ENCODE measurements at places on chromosomes 2 and 18.

DNA sequence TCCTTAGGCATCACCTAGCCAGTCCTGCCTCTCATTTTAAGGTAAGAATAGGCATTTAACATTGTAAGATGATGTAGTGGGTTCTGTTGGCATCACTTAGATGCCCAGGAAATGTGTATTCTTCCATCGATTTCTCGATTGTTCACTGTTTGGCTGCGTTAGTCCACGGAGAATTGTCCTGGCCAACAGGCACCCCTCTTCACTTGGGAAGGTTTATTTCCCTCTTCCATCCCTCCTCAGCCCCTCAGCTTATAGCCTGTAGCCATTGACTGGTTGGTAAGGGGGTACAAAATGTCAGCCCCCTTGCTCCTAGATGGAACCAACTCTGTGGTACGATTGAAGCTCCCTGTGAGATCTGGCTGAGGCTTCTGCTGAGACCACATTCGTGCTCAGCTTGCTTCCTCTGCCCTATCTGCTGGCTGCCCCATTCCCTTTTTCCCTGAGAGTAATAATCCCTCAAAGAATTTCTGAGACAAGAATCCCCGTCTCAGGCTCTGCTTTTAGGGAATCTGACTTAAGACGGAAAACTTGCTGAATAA, 43.4 kb downstream of the PLEKHA3 start:
- peak; percentile 40 for DNase-seq

DNA sequence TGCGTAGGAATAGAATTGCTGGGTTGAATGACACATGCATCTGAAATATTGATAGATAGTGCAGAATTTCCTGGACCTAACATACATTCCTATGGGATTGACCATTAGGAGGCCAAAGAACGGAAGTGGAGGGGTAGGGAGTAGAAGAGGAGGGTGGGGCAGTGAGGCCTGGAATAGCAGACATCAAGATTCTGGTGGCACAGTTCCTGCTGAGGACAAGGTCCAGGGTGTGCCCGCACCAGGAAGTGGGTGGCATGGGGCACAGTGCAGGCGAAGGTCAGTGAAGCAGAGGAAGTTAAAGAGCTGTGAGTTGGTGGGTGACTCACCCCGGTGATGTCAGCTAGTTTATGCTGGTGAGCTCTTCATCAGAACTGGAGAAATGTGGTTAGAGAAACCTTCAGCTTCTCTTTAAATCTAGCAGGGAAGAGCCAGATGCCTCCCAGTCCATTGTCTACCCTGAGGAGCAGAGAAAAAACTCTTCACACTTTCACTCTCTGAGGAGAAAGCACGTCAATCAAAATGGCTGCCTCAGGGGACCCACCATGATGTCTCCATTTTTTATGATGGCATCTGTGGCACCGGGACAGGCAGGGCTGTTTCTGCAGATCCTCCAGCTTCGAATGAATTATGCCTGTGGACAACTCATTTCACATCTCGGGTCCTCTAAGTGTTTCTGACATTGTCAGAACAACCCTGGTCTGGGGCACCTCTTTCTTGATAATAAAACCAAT, 55.9 kb upstream of the CTLA4 start:
- DNase-seq = peak; percentile 77

- no peak for DNase-seq
Observed at GRCh38 chr2:173288561-173288960, 66.1 kb upstream of the CDCA7 start.

GRCh38 chr2:149885468-149885867, 297.9 kb upstream of the MMADHC start:
- DNase-seq = no peak

DNA sequence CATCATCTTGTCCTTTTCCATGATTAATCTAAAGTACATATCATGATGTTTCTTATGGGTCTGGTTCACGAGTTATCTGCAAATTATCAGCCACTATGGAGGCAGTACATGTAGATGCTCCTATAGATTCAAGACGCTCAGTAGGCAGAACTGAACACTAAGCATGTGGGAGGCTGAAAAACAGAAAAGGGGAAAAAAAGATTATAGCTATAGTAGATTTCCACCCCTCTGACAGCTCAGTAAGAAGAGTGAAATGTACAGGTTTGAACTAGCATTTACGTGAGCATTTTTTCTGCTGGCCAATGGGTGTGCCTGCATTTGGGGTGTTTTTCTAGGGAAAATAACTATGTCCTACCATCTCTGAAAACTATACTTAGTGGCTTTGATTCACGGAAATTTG, 308.9 kb downstream of the ZEB2 start:
- DNase-seq = no peak

GRCh38 chr2:37871456-37872191, 53.5 kb upstream of the RMDN2 start:
- DNase-seq = no peak

DNA sequence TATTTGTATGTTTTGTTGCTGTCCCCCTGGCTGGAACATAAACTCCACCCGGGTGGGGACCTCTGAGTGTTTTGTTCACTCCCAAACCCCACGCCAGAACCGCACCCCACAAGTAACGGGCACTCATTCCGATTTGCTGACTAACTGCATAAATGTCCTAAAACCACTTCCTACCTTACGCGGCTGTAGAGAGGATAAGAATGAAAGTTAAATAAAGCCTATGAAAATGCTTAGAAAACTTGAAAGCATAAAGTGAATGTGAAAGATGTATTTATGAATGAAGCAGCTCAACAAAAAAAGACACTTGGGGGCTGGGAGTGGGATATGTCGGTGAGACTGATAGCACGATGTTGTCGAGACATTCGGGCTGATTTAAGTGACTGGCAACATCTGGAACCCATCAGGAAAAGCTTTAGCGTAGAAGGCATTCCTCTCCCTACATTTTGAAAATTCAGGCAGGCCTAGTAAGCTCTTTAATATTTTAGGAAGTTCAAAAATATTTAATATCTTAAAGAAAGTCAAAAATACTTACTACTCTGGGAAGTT, 206.7 kb downstream of the SH3RF3 start:
- DNase-seq = no peak

- DNase-seq = no peak
Observed at GRCh38 chr2:46284796-46285195, 12.4 kb upstream of the EPAS1 start.

GRCh38 chr2:235017441-235017840, 65.6 kb downstream of the SH3BP4 start:
- DNase-seq = no peak

DNA sequence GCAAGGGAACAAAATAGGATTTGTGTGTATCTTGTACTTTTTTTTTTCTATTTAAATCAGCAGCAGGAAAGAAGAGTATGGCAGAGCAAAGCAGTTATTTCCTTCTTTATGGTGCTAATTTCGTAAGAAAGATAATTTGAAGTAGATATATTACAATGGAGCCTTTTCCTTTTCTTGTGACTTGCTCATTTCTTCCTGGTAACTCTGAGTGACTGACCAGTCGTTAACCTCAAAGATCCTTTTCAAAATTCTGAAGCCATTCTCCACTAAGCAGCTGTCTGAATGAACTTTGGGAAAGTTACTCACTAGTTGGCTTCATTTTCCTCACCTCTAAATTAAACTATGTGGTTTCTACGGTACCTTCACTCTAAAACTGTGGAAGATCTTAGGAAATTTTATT, 24.6 kb downstream of the AFTPH start:
- no peak for DNase-seq

- DNase-seq = no peak
Observed at GRCh38 chr2:217711188-217711587, 291.6 kb downstream of the TNS1 start.

GRCh38 chr2:37870829-37871228, 54.3 kb upstream of the RMDN2 start:
- peak; percentile 78 for DNase-seq

DNA sequence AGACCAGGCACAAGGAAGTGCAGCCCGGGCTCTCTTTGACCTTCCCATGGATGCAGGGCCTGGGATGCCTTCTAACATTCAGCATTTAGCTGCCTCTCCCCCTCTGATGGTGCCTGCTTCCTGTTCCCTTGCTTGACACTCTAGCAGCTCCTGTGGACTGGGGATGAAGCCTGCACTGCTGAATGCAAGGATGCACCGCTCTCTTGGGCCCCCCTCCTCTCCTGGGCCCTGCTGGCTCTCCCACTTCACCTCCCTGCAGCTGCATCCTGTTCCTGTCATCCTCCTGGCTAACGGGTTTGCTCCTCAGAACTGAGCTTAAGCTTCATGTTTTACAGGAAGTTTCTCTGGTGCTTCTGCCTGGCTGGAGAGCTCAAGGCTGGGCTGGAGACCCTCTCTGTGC, 254.1 kb downstream of the TSN start:
- peak; percentile 33 for DNase-seq

DNA sequence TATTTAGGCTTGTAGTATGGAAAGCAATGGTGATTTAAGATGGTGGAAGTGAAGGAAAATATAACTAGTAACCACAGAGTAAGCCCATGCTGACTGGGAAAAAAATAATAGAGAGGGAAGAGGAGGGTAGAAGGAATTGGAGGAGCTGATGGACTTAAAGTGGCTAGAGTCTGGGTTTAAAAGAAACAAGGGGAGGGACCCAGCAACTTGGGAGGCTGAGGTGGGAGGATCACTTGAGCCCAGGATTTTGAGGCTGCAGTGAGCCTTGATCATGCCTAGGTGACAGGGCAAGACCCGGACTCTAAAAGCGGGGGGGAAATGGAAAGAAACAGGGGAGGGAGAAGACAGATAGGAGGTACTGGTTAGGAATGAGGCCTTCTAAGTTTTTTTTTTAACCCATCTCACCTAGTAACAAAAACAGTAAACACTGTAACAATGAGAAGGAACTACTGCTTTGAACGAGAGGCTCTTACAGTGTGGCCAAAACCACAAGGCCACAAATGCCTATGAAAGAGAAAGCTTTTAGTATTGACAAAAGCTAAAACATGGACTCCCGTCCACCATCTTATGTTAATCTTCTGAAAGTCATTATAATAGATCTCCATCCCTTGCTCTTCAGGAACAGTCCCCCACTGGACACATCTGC, 26.6 kb downstream of the METTL8 start:
- DNase-seq = no peak

GRCh38 chr2:106278112-106278876, 84.2 kb upstream of the UXS1 start:
- no peak for DNase-seq

DNA sequence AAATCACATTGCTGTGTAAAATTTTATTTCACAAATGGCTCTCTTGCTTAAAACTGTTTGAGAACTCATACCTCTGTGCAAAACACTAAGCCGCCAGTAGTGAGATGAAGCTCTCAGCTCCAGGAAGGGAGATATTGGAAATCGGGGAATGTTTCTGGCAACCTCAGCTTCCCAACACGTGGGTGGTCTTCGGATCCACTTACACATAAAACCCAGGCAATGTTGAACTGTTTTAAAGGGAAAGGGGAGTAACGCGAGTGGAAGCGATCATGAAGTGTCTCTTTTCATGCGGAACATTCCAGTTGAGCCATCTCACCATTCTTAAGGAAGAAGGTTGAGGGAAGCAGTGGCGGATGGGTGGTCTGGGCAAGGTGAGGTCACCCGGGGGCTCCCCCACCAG, 136.8 kb downstream of the ASB1 start:
- peak; percentile 18 for DNase-seq

GRCh38 chr2:160993654-160994061, 166.6 kb upstream of the TANK start:
- no peak for DNase-seq

DNA sequence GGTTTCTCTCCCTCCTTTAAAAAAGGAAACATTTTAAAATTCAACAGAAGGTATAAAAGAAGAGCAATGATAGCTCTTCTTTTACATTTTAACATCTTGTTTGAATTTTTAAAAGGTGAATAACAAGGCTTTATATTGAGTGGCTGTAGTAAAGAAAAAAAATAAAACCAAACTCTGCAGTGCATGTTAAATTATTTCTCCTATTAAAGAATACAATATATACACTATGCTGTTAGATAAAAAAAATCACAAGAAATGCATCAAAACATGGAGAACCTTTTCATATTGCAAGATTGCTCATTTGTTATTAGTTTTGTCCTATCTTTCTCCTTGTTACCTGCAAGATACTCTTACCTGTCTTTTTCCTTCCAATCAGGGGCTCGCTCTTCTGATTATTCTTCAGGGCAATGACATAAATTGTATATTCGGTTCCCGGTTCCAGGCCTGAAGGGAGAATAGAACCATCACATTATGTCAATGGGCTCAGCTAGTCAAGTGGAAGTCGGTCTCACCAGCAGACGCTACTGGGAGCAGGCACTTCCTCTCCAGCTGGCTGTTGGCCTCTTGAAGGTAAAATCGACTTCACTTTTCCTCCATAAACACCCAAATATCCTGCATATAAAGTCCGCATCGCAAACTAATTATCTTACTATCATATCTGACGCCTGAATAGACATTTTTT, 61.2 kb downstream of the ATIC start:
- no peak for DNase-seq

DNA sequence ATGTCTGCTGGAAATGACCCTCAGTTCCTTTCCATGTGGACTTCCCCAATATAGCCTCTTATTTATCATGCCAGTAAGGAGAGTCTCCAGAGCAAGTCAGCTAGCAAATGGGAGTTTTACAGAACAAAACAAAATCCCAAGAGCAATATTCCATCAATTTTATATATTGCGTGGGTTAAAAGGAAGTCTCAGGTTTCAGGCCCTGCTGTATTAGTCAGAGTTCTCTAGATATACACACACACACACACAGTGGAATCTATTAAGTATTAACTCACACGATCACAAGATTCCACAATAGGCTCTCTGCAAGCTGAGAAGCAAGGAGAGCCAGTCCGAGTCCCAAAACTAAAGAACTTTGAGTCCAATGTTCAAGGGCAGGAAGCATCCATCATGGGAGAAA, 102.8 kb upstream of the MAP2 start:
- no peak for DNase-seq

- no peak for DNase-seq
Observed at GRCh38 chr2:106127776-106128268, 66.3 kb downstream of the UXS1 start.

DNA sequence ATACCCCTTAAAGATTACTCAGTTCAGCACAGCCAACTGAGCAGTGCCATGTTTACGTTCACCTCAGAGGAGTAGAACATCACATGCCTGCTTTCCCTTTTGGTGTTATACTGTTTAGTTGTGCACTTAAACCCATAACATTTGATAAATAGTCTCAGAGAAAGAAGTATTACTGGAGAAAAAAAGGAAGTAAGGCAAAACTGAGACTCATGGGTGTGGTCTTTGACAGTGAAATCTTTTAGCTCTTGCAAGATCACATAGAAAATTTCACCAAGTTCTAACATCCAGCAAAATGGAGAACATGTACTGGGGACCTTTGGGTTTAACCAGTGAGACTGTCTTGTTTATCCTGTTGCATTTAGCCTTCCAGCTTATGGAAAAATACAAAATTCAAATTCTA, 5.6 kb downstream of the TANK start:
- DNase-seq = no peak

DNA sequence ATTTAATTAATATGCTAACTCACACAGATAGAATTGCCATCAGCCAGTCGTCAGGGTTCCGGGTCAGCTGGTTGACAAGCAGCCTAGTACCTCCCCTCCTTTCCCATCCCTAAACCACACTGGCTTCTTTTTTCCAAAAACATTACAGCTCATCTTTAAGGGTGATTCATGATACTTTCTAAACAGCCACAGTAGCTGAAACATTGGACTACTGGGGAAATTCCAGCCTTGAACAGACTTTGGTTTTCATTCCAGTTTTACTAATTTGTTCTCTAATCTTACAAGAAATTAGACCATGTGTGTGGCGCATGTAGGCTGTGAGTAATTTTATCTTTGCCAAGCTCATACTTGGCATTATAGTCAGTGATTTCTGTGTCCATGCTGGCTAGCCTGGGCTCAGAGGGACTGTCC, 110.8 kb downstream of the FMNL2 start:
- DNase-seq = no peak

- DNase-seq = no peak
Observed at GRCh38 chr2:50955081-50955480, 76.9 kb downstream of the NRXN1 start.

- no peak for DNase-seq
Observed at GRCh38 chr2:227390468-227391256, 2.9 kb upstream of the SCYGR1 start.

Measured in muscle of back (tissue), 13 donors.